ENCODE measurements at places on chromosomes 6 and 20.

- no peak for DNase-seq
Observed at GRCh38 chr20:60485012-60485760, 527.0 kb downstream of the CDH26 start.

DNA sequence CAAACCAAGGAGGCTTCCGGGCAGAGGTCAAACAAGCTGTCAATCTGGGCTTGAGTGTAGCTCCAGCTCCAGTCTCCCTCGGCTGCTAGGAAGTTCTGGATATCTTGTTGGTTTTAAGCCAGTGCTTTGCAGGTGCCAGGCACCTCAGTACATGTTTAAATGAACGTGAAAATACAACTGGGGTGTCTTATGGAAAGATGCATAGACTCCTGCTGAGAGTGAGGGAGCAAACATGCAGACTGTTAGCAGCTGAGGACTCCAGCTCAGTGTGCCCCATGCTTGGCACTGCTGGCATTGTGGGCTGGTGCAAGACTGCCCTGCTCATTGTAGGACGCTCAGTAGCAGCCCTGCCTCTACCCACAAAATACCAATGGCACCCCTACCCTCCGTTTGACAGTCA, 28.5 kb downstream of the ERMARD start:
- DNase-seq, result no peak

- DNase-seq, result no peak
Observed at GRCh38 chr20:34753706-34754461, 49.7 kb downstream of the TP53INP2 start.

GRCh38 chr20:40631119-40631631, 57.9 kb downstream of the MAFB start:
- DNase-seq, result no peak

DNA sequence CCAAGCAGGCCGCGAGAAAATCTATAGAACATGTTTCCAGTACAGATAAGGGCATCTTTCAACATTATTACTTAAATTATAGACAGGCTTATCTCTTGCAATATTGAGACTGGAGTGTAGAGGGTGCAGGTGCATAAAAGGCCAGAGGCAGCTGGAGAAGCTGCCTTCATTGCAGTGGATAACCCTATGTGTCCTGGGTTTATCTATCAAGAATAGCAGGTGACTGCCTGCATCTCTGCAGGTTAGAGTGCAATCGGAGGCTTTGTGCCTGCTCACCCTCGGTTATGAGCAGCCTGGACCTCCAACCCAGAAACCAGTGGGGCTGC, 28.7 kb upstream of the ECI2 start:
- DNase-seq, result no peak

DNA sequence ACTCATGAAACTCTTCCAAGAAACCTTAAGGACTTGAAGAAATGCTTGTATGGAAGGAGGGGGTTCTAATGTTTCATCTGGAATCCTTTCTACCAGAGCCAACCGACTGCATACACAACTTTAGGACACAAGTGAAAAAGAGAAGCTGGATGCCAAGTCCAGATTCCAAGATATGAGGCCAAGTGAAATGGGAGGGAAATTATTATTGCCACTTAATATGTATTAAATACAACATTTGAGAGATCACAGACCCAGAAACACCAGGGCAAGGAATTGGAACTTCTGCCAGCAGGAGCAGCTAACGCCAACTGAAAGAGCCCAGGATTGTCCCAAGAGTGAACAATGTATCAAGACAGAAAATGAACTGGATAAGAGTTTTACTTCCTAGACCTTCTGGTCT, 144.2 kb downstream of the ARHGAP18 start:
- no peak for DNase-seq

- no peak for DNase-seq
Observed at GRCh38 chr6:39440039-39440426, 117.5 kb upstream of the KCNK16 start.

GRCh38 chr6:137117581-137117980, 55.9 kb downstream of the IL22RA2 start:
- no peak for DNase-seq

DNA sequence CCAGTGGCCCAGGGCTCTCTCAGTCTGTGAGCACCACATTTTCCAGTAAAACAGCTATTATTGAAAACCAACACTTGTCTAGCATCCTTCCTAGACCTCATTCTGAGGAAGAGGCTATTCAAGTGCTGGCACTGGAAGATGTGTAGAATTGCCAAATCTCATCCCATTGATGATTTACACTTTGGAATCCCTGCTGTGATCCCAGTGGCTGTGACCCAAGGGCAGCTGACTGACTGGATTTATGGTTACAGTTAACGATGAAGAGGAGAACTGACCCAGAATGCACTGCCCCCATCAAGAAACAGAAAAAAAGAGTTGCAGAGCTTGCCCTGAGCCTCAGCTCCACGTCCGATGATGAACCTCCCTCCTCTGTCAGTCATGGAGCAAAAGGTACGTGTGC, 2.4 kb downstream of the CMTR1 start:
- DNase-seq, result no peak

GRCh38 chr6:157604816-157605215, 218.2 kb upstream of the SNX9 start:
- no peak for DNase-seq

DNA sequence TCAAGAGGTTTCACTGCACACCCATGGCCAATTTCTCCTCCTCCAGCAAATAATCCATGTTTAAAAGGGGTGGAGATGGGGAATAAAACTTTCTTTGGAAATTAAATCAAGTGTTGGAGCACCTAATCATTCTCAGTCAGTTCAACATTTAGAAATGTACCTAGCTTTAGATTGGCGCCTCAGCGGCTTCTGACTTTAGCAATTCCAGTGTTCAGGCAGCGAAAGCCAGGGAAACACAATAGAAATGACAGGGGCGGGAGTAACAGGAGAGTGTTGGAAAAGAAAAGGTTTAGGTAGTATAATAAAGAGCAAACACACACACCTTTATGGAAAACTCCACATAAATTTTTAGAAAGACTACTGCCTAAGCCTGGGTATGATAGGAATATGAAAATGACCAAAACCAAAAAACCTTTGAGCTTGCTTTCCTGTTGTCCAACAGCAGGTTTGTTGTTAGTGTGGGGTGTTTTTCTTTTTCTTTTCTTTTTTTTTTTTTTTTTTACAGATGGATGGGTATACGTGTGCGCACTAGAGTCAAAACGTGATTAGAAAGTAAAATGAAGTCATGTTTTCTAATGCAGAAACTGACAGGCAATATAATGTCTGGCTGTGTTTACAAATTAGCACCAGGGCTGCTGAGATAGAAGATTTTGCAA, 7.7 kb downstream of the TFAP2A start:
- DNase-seq, result no peak

DNA sequence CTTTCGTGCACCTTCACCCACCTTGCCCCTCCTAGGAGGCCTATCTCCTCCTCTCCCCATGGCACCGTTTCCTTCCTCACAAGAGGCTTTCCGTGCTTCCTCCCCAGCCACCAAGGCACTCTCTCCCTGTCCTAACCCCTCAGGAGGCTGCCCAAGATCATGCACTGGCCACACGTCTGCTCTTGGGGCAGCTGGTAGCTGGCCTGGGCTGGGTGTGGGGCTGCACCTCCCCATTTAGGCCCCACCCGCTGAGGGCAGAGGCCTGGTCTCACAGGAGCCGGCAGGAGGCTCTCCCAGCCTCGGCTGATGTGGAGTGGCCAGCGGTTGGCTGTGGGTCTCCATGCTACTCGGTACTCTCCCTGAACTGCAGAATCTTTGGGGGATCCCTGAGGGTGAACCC, 13.6 kb downstream of the NOL4L start:
- no peak for DNase-seq

- DNase-seq, result no peak
Observed at GRCh38 chr6:13068586-13069210, 259.6 kb downstream of the TBC1D7 start.

DNA sequence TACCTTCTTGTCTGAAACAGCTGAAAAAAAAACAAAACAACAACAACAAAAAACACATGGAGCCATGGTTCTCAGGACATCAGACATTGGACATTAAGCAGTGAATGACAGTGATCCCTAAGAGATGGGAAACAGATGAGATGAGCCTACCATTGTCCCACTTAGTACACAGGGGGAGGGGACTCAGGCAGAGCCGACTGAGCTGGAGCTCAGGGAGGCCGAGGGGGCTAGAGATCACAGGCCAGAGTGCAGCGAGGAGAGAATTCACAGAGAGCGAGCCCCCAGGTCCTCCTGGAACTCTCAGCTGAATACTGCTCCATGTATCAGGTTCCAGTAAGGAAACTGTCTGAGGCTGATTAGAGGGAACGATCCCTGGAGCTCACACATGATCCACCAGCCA, 134.6 kb downstream of the GRM4 start:
- no peak for DNase-seq

GRCh38 chr6:131281471-131282270, 146.4 kb downstream of the AKAP7 start:
- peak; percentile 50 for DNase-seq

DNA sequence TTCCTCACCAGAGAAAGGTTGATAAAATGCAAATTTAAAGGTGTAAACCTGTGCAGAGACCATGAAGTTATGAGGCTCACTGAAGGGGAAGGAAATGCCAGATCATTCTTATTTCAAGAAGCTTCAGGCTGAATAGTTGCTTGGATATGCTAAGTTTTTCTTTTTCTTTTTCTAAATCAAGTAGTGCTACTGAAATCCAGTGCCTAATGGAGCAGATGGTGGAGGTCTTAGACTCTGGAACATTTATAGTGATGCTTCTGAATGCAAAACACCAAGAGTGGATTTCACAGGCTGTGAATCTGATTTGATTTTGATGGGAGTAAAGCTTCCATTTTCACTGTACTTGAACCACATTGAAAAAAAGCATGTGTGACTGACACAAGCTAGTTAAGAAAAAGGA, 151.2 kb upstream of the BEND3 start:
- DNase-seq, result no peak

- peak; percentile 63 for DNase-seq
Observed at GRCh38 chr20:38875175-38875993, 50.8 kb upstream of the FAM83D start.

GRCh38 chr6:136790411-136791295, 1.6 kb downstream of the MAP3K5 start:
- DNase-seq, result no peak

DNA sequence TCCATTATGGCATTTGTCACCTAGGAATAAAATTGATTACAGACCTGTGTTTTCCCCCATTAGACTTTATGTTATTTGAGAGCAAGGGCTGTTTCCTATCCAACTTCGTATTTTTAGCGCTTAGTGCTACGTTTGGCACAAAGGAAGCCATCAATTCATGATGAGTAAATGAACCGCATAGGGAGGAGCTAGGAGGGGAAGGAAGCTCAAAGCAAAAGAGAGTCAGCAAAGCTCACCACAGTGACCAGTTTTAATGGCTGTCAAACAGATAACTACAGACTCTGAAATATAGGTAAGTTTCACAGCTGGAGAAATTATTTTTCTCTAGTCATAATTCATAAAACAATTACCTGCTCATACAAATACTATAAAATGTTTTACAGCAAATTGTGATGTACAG, 6.9 kb upstream of the SAMD3 start:
- DNase-seq, result no peak

- DNase-seq, result no peak
Observed at GRCh38 chr6:46517202-46517601, 26.0 kb upstream of the RCAN2 start.

DNA sequence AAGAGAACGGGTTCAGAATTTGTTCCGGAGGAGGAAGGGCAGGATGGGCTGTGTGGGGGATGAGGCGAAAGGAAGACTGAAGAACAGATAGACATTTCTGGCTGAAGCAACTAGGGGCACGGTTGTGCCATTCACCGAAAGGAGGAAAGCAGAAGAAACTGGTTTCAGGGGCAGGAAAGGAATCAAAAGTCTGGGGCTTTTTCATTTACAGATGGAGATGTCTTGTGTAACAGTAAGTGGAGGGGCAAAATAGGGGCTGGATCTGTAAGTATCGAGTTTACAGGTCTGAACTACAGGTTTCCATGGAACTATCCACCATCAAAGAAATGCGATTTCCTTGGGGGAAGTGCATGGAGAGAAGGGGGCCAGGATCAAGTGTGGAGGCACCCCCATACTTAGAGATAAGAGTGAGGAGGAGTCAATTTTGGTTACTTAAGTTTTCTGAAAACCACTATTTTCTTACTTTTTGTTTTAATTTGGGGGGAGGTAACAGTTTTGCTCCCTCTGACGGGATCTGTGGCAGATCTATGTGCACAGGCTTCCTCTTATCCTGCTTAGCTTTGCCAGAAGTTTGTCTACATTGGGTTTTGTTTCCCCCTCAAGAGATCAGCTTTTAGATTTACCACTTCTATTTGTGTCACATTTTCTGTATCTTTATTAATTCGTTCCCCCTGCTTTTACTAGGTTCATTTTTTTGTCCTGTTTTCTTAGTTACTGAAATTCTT, 120.1 kb downstream of the SLC23A2 start:
- no peak for DNase-seq

- no peak for DNase-seq
Observed at GRCh38 chr6:44715925-44716324, 328.4 kb downstream of the CDC5L start.

All from activated CD8-positive, alpha-beta memory T cell treated with anti-CD3 and anti-CD28 coated beads, Interleukin-2, amount 50 U/mL, for 4 hours (primary cell).